ENCODE measurements at places on chromosomes 5 and 9.

DNA sequence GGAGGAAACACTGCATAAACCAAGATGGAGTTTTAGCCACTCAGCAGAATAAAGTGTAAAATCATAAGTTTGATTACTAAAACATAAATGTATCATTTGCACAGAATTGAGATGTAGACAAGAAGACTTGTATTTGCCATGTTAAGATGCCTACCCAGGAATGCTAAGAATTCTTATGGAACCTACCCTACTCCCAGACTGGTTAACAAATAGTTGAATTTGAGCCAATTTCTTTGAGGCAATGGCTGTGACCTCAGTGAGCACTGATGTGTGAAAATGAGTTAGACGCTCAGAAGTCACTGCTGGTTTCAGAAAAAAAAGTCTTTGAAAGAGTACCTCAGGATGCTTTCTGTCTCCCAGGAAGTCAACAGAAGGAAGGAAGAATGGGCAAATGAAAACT, 95.6 kb downstream of the ESM1 start:
- DNase-seq = no peak

GRCh38 chr5:174198541-174198940, 153.0 kb downstream of the NSG2 start:
- DNase-seq = no peak

GRCh38 chr5:157649101-157649500, 3.1 kb downstream of the SOX30 start:
- no peak for DNase-seq

DNA sequence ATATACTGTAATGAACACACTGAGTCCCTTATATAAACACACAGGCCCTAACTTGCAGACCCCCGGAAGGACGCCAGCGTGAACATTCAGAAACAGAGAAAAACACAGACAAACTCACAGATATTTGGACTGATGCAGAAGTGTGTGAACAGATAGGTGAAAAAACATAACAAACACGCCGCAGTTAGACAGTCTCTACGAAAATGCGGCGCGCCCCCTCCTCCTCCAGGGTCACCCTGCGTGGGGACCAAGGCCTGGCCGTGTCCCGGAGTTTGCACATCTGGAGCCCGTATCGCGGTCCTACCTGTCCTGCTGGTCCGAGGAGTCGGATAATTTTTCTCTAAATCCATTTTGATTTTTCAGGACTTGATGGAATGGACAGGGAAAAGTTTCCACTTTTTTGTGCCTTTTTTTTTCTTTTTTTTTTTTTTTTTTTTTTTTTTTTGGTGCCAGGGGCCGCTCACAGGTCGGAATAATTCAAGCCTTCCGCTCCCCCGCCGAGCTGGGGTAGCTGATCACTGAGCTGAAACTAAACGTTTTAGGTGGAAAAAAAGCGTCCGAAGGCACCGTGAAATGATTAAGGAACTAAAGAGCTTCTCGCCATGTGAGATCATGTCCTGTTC, at the start of gene PAX5:
PAX5 (minus strand) TSS at position 587 of the 623 bp plus-strand sequence; CDS start at position 350, 237 bp downstream.
- DNase-seq = no peak

DNA sequence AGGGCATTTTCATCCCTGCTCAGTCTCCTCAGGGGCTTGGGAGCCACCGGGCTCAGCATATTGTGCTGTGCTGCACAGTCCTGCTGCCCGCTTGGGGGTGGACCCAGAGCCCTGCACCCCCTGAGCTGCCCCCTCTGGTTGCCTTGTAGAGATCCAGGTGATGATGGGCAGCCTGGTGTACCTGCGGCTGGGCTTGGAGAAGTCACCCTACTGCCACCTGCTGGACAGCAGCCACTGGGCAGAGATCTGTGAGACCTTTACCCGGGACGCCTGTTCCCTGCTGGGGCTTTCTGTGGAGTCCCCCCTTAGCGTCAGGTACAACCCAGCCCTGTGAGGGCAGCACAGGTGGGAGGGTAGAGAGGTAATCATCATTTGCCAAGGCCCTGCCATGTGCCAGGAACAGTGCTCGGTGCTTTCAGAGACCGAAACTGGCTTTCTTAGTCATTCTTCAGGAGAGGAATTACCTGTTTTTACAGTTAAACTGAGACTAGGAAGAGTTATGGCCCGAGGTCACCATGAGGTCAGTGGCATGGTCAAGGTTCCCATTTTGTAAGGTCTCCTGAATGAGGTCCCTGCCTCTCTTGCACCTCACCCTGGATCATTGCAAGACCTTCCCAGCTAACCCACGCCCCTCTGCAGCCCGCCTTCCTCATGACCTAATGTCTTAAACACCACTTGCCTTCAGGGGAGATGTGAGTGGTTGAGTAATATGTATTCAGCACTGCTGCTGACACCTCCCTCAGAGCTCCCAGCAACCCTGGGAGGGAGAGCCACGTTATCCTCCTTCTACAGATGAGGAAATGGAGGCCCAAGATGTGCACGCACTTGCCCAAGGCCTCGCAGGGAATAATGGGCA, 7.5 kb downstream of the NHP2 start:
- DNase-seq = peak; percentile 54
